Right lobe of liver (tissue), 6 donors: ENCODE measurements at places on chromosomes 13 and 19.
A peak's percentile ranks its signal among the peaks of the same experiment; 100 is the strongest.

- H3K4me3 ChIP-seq, result no peak overlapping the region
- H3K27ac ChIP-seq, result no peak overlapping the region
- no peaks in the 10 kb centered on the region for H3K27me3 ChIP-seq
- no peaks in the 10 kb centered on the region for H3K36me3 ChIP-seq
- DNase-seq, result no peak
These were observed 940.0 kb downstream of the EFNB2 start for GRCh38 chr13:105595471-105595870.

- no peak overlapping the region for H3K27ac ChIP-seq
- H3K4me3 ChIP-seq, result no peak overlapping the region
- no peaks in the 10 kb centered on the region for H3K36me3 ChIP-seq
- no peaks in the 10 kb centered on the region for H3K27me3 ChIP-seq
- H3K4me1 ChIP-seq, result no peaks in the 10 kb centered on the region
- DNase-seq, result no peak
These were observed 543.7 kb downstream of the EFNB2 start for GRCh38 chr13:105991622-105992277.

DNA sequence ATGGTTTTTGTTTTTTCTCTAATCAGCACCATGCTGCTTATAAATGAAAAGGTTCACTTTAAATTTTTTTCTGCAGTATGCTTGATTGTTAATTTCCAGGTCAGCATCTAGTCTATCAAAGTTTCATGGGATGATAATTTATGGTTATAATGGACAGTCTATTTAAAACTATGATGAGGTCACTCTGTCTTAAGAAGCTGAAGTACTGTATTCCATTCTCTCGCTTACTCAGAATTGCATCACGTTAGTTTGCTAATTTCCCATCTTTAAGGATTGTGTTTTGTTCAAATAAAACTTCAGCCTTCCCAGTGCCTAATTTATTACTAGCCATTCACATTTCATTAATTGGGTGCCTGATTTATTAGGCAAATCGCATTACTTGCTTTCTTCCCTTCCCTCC, 94.3 kb downstream of the GPC6 start:
- H3K36me3 ChIP-seq, result no peaks in the 10 kb centered on the region
- H3K4me3 ChIP-seq, result no peak overlapping the region
- no peaks in the 10 kb centered on the region for H3K4me1 ChIP-seq
- H3K27me3 ChIP-seq, result no peaks in the 10 kb centered on the region

DNA sequence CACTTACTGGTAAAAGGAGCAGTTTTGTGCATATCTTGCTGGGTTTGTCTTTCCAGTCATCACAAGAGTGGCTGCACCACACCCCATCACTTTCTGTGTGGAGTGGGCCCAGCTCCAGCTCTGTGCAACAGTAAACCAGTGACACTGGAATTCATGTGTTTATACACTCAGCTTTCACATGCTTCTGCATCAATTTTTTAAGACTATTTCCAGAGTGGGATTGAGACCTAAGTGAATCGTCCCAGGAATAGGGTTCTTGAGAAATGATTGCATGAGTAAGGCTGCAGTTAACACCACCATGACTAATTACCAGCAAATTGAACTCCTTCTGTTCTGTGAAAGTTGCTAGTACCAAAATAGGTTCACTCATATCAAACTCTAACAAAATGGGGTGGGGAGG, 5.3 kb upstream of the CFAP97D2 start:
- H3K27me3 ChIP-seq, result no peaks in the 10 kb centered on the region
- no peak for DNase-seq
- no peaks in the 10 kb centered on the region for H3K36me3 ChIP-seq
- H3K4me3 ChIP-seq, result no peak overlapping the region
- no peaks in the 10 kb centered on the region for H3K4me1 ChIP-seq

DNA sequence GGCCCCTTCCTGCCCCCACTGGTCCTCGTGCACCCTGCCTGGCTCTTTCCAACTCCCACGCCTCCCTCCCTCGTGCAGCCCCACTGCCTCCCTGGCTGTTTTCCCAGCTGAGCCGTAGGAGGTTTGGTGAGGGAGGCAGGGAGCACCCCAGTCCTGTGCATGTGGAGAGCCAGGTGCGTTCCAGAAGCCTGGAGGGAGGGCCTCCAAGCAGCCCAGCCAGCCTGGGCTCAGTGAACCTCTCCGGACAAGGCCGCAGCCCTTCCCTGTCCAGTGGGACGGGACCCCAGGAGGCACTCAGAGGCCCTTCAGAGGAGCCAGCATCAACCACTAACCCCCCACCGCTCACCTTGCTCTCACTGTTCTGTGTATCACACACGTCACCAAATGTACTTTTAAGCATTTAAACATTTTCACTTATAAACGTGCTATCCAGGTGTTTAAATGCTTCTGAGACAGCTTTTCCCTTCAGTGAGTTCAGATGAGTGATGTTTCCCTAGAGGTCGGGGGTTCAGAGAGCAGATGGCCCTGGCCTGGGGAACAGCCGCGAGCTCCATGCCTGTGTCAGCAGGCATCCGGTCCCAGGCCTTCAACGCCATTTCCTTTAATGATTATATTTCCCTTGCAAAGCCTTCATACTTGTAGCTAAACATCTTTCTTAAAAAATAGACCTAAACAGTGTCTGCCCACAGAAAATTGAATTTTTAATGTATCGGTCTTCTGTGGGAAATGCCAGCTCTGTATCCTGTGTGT, 122.6 kb downstream of the ATP11A start:
- H3K4me3 ChIP-seq, result no peak overlapping the region
- H3K27me3 ChIP-seq, result no peaks in the 10 kb centered on the region
- DNase-seq, result no peak

DNA sequence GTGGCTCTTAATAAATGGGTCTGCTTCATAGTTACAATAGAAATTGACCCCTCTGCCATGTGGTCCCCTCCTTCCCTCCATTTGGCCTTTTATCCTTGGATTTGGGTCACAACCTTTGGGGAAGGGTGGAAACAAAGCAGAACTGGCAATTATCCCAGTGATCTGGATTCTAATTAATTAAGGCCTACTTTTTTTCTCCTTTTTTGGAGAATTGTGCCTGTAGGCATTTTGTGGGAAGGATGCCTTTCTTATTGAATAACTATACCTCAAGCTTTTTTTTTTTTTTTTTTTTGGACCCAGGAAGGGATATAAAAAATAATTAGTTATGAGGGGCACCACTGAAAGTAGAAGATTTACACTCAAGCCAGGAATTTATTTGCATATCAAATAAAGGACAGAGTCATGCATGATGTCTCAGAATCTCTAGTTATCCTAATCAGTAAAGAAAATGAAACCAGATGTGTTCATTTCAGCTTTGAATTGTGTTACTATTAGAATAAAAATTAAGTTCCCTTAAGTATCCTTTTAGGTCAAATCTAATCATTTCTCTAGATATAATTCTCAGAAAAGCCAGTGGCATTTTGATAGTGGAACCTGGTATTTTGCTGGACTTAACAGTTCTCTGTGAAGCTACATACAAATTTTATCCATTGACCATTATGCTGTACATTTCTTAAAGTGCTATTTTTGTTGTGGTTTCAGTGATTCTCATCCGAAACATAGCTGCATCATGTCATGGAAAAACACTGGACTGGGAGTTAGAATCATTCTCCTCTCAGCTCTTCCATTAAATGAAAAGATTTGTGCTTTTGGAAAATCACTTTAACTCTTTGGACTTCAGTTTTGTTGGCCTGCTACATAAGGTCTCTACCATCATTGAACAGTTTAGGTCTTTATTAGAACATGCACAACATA, 129.3 kb downstream of the KCNRG start:
- H3K27me3 ChIP-seq, result no peaks in the 10 kb centered on the region
- no peak overlapping the region for H3K27ac ChIP-seq
- H3K4me1 ChIP-seq, result no peaks in the 10 kb centered on the region
- no peak overlapping the region for H3K4me3 ChIP-seq

DNA sequence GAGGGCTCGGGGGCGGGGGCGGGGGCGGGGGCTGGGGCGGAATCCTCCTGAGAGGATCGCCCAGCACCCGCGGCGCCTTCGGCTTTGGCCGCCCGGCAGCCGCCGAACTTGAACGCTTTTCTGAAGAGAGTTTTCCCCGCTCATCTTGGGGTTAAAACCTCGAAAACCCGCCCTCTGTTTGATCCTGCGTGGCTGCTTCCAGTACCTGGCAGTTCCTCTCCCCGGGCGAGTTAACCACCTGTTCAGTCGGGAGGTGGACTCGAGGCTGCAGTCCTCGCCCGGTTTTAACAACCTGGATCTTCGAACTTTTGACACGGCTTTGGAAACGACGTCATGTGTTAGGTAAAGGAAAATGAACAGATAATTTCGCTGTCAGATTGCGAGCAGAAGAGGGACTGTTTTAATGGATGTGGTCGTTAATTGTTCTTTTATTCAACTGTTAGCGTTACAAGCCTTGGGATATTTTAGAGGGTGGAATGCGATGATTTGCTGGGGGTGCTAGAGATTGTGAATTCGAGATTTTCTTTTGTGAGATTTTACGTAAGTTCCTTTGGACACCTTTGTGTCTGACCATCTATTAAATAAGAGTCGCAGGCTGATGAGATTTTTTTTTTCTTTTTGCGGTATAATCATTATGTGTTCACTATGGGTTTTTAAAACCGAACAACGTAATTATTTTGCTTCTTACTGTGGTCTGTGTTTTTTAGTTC, 1.0 kb downstream of the FNDC3A start:
- peak overlapping the region; percentile 99 for H3K27ac ChIP-seq
- peak overlapping the region; percentile 75 for H3K4me3 ChIP-seq
- peak; percentile 93 for DNase-seq
- H3K4me1 ChIP-seq, result peaks cover 23% of the 10 kb centered on the region
- H3K27me3 ChIP-seq, result no peaks in the 10 kb centered on the region
- H3K36me3 ChIP-seq, result no peaks in the 10 kb centered on the region

GRCh38 chr13:44268980-44269379, 104.6 kb upstream of the SERP2 start:
- H3K4me3 ChIP-seq, result no peak overlapping the region
- no peaks in the 10 kb centered on the region for H3K36me3 ChIP-seq
- H3K27ac ChIP-seq, result no peak overlapping the region
- H3K27me3 ChIP-seq, result no peaks in the 10 kb centered on the region
- no peak for DNase-seq

DNA sequence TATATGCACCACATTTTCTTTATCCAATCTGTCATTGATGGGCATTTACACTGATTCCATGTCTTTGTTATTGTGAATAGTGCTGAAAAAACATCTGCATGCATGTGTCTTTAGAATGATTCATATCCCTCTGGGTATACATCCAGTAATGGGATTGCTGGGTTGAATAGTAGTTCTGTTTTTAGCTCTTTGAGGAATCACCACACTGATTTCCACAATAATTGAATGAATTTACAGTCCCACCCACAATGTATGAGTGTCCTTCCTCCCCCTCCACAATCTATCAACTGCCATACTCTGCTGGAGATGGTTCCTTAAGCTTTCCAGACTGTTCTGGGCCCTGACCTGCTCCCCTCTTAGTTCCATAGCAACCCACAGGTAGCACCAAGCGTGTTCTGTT, 667.0 kb downstream of the LIG4 start:
- no peaks in the 10 kb centered on the region for H3K36me3 ChIP-seq
- no peaks in the 10 kb centered on the region for H3K27me3 ChIP-seq
- H3K4me1 ChIP-seq, result no peaks in the 10 kb centered on the region
- H3K27ac ChIP-seq, result no peak overlapping the region
- no peak overlapping the region for H3K4me3 ChIP-seq
- DNase-seq, result no peak
